ENCODE measurements at places on chromosomes 5 and 9.

DNA sequence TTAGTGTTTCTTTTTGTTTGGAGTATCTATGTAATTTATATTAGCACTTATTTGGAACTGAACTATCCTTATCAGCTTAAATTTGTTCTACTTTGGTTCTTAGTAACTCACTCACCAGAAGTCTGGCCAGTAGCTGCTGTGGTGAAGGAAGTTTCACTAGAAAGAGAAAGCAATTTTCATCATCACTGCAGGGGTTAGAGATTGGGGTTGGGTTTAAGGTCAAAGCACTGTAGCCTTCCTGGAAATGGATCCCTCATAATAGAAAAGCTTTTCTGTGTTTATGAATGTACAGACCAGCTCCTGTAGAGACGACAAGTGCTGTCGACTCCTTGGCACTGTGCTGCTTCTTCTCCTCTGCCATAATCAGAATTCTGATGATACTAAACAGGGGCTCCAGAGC lies 22.2 kb downstream of the MROH2B start:
- DNase-seq, result no peak

DNA sequence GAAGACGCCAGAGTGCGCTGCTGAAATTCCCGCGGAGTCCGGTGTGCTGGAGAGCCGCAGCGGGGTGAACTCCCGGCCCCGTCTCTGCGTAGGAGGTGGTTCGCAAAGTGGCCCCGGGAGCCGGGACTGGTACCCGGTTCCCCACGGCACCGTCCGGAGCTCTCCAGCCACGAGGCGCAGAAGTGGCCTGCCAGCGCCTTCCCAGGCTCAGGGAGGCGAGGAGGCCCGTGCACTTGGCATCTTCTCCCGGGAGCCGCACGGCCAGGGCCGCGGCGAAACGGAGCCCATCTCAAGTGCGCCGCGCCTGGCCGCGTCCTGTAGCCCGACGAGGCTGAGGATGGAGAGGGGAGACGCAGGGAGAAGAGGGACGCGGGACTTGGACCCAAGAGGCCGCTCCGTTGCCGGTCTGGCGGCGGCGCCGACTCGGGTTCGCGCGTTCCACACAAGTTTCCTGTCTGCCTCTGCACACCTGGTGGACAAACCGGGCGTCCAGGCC lies 1.1 kb upstream of the IRX1 start:
- DNase-seq, result no peak

DNA sequence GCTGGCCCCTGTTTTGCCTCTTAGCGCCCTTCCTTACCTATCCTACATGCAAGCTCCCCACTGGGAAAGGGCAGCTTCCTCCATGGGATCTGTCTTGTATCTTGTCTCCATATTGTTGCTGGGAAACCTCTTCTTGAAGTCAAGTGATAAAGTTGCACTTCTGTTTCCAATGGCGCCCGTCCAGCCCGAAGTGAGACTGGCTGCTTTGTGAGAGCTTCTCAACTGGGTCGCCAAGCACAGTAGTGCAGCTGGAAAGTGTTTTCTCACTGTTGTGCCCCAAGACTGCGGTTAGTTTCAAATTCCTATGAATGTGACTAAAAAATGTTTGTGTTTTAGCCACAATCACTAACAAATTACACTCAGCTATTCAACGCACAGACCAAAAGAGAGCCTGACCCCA lies 506.6 kb upstream of the MPDZ start:
- no peak for DNase-seq

- DNase-seq, result no peak
These were observed 233.1 kb upstream of the GAS1 start for GRCh38 chr9:87180361-87180760.

GRCh38 chr9:19188771-19189170 lies 41.7 kb upstream of the DENND4C start:
- no peak for DNase-seq

DNA sequence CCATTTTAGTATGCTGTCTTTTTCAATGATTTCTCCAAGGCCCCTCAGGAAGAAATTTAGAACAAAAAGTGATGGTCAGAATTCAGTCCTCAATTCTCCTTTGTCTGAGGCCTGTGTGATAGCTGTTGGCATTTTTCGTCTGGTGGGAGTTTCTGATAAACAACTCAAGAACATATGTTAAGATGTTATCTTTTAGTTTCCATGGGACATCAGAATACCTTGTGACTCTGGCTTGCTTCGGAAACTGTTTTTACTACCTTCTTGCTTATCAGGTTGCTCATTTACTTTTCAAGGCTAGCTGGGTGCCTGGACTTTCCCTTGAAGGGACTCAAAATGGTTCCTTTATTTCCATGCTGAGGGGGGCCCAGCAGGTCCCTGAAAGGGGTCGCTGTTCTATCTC lies 97.2 kb downstream of the INVS start:
- no peak for DNase-seq

GRCh38 chr5:433836-434235 lies 9.1 kb upstream of the EXOC3 start:
- DNase-seq, result no peak

DNA sequence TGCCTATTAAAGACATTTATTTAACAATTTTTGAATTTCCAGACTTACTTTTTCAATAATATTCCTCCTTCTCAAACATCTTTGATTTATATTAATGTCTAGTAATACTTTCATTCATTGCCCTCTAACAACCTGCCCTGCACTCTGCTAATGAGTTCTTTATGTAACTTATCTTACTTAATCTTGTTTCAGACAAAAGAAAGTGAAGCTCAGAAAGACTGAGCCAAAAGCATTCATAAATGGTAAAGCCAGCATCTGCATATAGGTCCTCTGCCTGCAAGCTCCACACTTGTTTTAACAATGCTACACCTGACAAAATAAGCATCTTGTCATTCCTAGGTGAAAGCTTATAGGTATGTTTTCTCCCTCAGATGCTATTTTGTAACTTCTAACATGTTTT lies 2.4 kb upstream of the TNPO1 start:
- no peak for DNase-seq

GRCh38 chr5:80140496-80140895 lies 105.3 kb downstream of the THBS4 start:
- DNase-seq, result no peak

DNA sequence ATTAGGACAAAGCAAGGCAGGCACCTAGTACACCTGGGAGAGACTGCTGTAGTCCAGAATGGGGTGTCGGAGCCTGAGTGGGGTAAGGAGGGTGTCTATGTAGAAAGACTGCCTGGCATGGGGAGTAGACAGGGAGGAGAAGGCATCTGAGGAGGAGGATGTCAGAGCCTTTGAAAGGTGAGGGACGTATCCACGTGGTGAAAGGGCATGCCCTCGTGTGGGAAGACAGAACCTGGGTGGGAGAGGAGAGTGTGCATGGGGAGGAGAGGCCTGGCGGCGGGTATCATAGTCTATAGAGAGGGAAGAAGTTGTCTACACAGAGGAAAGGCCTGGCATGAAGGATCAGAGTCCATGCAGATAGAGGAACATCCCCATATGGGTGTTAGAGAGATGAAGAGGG lies 91.8 kb downstream of the NDFIP1 start:
- DNase-seq, result no peak

DNA sequence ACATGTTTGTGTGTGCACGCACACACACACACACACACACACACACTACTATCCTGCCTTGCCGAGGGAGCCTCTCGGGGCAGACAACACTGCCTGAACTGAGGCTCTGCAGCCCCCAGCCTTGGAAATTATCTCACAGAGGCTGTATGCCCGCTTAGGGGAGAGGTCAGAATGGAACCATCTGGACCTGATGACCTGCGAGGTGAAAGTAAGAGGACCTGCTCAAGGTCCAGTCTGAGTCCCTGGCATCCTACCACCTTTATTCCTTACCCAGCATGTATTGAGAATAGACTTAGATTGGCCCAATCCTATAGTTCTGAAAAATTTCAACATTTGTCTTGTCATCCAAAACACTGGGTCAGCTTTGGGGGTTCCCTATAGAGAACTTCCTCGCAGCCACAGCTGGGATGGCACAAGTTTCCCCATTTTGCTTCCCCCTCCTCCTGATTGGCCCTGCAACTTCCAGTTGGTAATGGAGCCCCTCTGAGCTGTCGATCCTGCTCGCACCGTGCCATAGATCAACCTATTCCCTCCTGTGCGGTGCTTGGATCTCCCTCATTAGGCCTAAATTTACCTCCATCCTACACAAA lies 10.2 kb downstream of the MVB12B start:
- DNase-seq, result no peak

GRCh38 chr9:34987160-34987901 lies 2.2 kb upstream of the DNAJB5 start:
- DNase-seq, result no peak

DNA sequence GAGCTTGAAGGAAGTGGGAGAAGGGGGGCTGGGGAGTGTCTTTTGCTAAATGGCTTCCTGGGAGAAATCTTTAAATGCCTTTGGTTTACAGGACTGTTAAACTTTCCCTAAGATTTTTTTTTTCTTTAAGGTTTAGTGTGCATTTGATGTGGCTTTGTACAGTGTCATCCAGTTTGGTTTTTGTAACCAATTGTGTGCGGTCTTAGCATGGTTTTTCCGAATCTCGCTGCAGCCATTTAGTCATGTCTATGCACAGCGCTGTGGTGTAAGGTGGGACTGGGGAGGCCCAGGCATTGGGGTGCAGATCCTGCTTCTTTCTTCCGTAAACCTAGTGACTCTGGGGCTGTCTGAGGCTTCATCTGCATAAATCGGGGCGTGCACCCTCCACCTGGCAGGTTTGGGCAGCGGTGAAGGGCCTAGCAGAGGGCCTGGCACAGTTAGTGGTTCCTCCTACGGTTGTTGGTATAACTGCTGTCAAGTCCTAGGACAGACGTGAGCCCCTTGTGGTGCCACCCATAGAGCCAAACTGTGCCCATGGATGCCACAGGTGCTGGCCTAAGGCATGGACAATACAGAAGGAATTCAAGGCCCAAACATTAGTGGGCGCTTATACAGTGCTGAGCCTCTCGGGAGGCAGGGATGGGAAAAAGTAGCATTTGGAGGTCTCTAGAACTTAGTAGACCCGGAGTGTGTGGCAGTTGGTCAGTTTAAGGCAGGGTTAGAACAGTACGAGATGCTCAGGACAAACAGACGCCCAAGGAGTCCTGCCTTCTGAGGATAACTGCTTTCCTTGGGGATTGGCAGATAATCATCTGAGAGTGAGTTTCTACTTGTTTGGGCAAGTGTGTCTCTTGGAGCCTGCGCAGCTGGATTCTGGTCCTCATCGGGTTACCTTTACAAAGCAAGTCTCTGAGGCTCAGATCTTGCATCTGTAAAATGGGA lies 1.5 kb downstream of the PRRC2B start:
- peak; percentile 85 for DNase-seq

- DNase-seq, result no peak
These were observed 67.0 kb upstream of the RNU6ATAC start for GRCh38 chr9:134231330-134231745.

- DNase-seq, result no peak
These were observed 150.5 kb downstream of the GAPVD1 start for GRCh38 chr9:125412166-125412565.

GRCh38 chr5:76765249-76765648 lies 49.3 kb downstream of the F2R start:
- no peak for DNase-seq

- peak; percentile 27 for DNase-seq
These were observed 46.6 kb upstream of the PRSS3 start for GRCh38 chr9:33748633-33749304.

GRCh38 chr9:68966496-68966944 lies 47.4 kb downstream of the PRKACG start:
- DNase-seq, result no peak

GRCh38 chr5:169695025-169695625 lies 58.0 kb downstream of the DOCK2 start:
- no peak for DNase-seq

DNA sequence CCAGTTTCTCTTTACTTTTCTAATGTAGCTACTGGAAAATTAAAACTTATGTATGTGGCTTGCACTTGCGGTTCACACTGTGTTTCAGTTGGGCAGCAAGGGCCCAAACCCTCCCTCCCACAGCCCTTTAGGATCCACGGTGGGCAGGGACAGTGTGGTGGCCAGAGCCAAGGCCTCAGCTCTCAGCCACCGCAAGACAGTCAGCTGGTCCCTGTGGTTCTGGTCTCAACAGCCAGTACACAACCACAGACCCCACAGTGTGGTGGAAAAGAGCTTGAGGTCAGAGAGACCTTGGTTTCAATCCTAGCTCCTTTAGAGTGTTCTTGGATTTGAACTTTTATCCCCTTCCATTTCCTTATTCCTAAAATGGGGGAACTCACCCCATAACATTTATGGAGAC lies 153.0 kb upstream of the SMIM23 start:
- no peak for DNase-seq

GRCh38 chr5:1637639-1638481 lies 114.1 kb upstream of the LPCAT1 start:
- DNase-seq, result no peak

DNA sequence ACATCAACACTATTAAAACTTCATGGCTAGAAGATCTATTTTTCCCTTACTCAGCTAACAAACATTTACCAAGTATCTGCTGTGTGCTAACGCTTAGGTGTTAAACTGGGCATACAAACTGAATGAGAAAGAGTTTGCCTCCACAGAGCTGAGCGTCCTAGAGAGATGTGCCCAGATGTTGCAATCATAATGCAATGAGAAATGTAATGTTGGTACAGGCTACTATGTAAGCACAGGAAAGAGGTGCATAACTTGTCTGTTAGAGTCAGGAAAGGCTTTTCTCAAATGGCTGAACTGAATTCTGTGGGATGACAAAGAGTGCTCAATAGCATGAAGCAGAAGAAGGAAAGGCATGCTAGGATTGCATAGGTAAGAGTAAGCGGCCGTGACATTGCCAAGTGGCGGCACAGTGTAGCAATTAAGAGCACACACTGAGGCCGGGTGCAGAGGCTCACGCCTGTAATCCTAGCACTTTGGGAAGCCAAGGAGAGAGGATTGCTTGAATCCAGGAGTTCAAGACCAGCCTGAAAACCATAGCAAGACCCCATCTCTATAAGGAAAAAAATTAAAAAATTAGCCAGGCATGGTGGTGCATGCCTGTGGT lies 137.8 kb downstream of the MEF2C start:
- DNase-seq, result no peak

- DNase-seq, result no peak
These were observed 75.2 kb upstream of the ADAMTS2 start for GRCh38 chr5:179420476-179420875.

- no peak for DNase-seq
These were observed 5.8 kb downstream of the DPP7 start for GRCh38 chr9:137108608-137109249.

DNA sequence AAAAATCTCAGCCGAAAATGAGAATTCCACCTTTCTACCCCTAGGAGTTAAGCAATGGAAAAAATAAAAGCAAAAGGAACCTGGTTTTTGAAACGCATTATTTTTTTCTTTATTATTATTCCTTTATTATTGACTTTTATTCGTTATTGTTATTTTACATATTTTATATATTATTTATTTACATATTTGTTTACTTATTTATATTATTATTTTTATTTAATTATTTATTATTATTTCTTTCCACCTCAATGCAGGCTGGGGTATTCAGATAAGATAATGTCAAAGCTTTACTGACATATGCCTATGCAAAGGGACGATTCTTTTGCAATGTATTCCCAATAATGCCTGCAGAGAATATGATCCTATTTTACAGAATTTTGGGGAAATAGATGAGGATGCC lies 16.7 kb downstream of the UGT3A2 start:
- no peak for DNase-seq

All from central memory CD4-positive, alpha-beta T cell (primary cell).